Fibroblast of villous mesenchyme (primary cell): ENCODE measurements at places on chromosomes 1 and 21. TPM values are rescaled to one million over a fixed set of nuclear protein-coding genes. Genes with fewer than 3 reads are reported as not detected.

The FCRLB gene
- total RNA-seq, result 2.9 and 4.3 TPM in 2 replicates

- DNase-seq, result peak; percentile 24
Measured at GRCh38 chr1:203069030-203069747, 16.6 kb downstream of the MYOG start.

- no peak for DNase-seq
Measured at GRCh38 chr1:61187352-61188086, 105.2 kb downstream of the NFIA start.

DNA sequence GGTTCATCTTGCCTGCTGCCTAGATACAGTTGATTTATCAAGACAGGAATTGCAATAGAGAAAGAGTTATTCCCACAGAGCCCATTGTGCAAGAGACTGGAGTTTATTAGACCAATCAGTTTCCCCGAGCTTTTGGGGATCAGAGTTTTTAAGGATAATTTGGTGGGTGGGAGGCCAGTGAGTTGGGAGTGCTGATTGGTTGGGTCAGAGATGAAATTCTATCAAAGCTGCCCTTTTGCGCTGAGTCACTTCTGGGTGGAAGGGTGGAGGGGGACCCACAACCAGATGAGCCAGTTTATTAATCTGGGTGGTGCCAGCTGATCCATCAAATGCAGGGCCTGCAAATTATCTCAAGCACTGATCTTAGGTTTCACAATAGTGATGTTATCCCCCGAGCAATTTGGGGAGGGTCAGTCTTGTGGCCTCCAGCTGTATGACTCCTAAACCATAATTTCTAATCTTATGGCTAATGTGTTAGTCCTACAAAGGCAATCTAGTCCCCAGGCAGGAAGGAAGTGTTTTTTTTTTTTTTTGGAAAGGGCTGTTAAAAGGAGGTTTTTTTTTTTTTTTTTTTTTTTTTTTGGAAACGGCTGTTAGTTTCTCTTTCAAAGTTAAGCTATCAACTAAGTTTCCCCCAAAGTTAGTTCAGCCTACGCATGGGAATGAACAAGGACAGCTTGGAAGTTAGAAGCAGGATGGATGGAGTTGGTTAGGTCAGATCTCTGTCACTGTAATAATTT is 7.4 kb downstream of the SLC16A4 start:
- peak; percentile 46 for DNase-seq

The TMEM240 gene
- 2.2 and 2.3 TPM in 2 replicates for total RNA-seq

GRCh38 chr1:244603498-244603897 is 49.4 kb upstream of the DESI2 start:
- DNase-seq, result peak; percentile 49
